ENCODE measurements at places on chromosomes 1 and 21.

GRCh38 chr1:216205176-216205575, 218.1 kb downstream of the USH2A start:
- no peak for DNase-seq

DNA sequence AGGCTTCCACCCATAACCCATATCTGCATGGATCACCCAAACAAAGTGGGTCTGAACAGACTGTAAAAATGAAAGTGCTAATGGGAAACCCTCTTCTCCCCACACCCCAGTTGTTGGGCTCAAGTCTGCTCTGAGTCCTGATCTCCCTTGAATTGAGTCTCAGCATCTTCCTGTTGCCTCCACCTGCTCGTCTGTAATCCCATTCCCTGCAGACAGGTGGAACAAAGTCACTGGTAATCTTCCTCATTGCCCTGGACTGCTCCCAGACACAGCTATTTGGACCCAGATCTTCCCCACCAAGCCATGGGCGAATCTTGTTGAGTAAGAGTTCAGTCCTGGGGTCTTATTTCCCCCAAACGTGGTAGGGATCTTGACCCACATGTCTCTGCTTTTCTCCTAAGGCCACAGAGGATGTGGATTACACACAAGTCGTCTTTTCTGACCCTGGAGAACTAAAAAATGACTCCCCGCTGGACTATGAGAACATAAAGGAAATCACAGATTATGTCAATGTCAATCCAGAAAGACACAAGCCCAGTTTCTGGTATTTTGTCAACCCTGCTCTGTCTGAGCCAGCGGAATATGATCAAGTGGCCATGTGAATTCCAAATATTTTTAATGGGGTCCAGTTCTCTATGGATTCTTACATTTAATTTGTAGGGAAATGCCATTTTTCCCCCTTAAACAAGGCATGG, 15.7 kb downstream of the AVPR1B start:
- DNase-seq: no peak

- no peak for DNase-seq
Observed at GRCh38 chr1:2045468-2046173, 4.6 kb upstream of the PRKCZ start.

DNA sequence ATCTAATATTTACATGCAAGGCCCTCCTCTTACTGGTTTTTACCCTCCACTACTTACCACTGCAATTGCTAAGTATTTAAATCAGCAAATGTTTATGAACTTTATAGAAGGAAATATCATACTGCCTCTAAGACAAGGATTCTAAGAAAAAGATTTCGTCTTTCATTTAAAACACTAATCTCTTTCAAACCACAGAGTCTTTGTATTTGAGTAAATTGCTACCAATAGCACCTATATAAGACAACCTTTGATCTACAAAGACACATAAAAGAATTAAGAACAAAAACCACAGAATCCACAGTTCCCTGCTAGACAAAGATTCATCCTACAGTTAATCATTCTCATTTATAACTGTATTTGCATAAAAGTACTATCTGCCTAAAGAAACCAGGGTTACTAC, 37.6 kb downstream of the RNF115 start:
- no peak for DNase-seq

GRCh38 chr21:44352253-44352860, 1.1 kb upstream of the TRPM2 start:
- no peak for DNase-seq

DNA sequence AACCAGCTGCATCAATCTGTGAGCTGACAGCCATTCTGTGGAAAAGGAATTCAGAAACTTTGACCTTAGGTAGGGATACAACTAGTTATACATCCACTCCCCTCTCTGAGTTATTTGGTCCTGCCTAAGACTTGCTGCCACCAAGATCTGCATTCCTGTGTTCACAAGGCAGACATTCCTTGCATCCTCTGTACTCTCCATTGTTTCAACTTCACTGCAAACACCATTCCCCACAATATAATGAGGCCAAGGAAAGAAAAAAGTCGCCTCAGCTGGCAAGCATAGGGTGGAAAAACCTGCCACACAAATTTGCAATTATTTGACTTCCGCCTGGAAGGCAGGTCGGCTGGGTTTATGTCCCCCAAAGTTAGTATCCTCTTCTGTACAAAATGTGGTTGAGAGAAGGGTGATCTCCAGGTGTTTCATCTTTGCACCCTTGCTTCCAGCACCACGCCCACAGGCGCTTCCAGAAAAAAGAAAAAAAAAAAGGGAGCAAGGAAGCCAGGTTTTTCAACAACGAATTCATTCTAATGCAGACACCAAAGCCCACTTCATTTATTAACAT, 676 bp upstream of the CTTNBP2NL start:
- no peak for DNase-seq

DNA sequence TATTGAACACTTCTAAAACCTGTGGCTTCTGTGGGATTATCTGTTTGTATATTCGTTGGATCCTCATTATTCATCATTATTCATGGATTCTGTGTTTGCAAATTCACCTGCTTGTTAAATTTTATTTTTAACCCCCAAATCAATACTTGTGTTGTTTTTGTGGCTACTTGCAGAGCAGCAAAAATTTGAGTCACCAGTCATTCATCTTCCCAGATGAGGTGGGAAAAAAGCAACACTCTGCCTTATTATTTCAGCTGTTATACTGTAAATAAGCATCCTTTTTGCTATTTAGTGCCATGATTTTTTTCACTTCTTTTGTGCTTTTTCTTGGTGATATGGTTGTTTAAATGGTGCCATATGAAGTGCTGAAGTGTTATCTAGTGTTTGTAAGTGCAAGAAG, 56.7 kb downstream of the RASAL2 start:
- DNase-seq: no peak

DNA sequence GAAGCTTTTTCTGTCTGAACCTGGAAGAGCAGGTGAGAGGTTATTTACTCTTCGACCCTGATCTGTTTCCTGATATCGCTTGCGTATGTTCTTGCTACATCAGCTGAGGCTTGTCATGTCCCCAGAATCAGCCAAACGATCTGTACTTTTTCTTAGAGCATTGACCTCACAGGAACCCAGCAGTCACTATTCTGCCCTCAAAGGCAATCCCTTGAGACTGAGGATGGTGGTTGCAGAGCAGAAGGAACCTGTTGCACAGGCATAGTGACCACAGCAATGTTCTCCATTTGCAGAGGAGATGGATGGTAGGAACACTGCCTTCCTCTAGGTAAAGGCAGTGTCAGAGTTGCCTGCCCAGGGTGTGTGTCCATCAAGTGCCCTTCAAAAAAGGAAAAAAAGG, 11.3 kb upstream of the LACTBL1 start:
- DNase-seq: no peak

GRCh38 chr1:148315071-148315811, 163.2 kb upstream of the NBPF11 start:
- no peak for DNase-seq

DNA sequence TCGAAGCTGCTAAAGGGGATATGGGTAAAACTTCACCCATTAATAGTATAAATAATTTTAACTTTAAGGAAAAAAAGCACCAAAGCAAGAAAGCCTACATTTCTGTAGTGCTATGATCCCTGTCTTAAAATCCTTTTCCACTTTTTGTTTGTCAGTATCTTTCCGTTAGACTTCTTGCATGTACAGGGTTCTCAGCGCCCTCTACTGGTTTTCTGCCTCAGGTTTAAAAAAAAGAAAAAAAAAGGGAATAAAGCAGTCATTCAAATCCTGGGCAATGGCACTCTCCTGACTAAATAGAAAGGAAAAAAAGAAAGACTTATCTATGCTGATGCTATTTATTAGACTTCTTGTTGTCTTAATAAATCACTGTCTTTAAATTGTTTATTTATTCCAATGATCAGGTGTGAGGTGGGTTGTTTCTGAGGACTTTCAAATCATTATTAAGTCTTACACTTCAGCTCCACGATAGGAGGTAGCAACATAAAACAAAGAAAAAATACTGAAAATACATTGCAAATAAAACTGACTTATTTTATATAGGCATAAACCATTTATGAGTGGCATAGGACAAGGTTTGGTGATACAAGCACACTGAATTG, 475.4 kb upstream of the NR5A2 start:
- DNase-seq: peak; percentile 36

GRCh38 chr1:40599926-40600325, 65.6 kb downstream of the RIMS3 start:
- DNase-seq: no peak

DNA sequence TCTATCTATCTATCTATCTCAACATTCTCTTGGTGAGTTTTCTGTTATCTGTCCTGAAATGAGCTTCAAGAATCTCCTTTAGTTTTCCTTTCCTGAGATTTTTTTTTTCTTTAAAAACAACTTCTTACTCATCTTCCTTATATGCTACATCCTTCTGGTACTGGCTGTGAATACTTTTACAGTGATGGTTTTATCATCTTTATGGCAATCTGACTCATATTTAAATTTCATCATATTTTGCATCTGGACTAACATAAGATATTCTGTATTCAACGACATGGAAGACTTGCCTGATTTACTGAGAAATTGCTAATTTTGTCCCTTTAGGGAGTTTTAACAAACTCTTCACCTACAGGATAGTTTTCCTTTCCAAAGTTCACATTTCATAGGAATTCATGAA, 33.0 kb downstream of the PDE4B start:
- no peak for DNase-seq

DNA sequence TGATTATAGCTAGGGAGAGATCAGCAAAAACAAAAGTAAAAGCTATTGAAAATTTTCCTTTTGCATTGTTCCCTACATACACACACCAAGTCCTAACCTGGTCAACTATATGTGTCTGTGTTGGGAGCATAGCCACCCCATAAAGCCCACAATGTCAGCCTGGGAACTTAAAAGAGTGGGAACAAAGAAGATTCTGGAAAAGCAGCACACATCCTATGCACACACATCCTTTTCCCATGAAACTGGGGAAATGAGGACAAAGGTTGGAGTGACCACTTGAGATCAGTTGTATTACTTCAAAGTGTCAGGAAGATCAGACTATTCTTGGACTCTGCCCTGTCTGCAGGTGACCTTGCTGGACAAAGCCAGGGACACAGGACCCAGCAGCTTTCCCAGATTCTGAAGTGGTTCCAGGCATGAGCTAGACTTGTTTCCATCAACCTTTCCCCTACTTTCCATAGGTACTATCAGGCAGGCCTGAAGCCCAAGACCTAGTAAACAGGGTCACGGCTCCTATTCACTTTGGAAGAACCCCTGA, 15.9 kb downstream of the TXNIP start:
- no peak for DNase-seq

- DNase-seq: no peak
Observed at GRCh38 chr1:188670837-188671236, 1806.8 kb downstream of the BRINP3 start.

GRCh38 chr1:1703796-1704195, 11.2 kb upstream of the SLC35E2B start:
- no peak for DNase-seq

DNA sequence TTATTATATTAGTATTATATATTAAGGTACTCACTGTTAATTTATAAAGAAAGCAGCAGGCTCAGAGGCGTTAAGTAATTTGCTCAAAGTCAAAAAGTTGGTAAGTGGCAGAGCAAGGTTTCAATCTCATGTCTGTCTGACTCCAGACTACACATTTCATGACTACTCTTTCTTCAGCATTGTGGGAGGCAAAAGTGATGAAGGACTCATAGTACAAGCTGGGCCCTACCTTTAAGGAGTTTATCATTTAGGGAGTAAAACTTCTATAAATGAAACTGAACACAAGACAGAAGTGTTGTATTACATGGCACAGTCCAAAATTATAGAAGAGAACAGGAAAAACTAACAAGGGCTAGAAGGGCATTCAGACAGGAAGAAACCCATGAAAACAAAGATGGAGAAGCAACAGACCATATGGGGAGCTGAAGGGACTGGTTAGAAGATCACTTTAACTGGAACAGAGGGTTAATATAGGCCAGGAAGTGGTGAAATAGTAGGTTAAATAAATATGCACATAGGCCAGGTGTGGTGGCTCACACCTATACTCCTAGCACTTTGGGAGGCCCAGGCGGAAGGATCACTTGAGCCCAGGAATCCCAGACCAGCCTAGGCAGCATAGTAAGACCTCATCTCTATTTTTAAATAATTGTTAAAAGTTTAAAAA, 11.5 kb downstream of the SORT1 start:
- DNase-seq: no peak

DNA sequence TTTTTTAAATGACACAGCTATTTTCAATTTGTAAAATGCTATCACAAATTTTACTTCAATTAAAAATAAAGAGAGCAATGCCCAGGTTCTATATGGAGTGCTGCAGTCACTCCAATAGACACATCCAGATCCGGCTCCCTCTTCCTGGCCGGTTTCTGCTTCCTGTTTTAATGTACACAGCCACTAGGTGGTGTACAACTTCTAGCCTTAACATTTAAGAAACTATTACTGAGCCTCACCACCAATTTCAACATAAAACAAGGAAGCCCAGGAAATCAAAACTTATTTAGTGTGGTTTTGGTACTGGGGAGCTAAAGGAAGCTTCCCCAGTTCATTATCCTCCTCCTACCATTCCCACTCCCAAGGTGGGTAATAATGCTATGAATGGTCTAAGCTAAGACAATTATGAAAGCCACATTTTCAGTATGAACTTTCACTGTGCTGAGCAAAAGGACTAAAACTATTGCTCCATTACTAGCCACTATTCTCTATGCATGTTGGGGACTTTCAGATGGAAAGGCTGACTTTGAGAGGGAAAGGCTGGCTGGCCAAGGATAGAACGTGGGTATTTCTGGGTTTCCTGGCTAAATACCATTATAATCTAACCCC, 25.5 kb upstream of the MTMR11 start:
- DNase-seq: peak; percentile 57

DNA sequence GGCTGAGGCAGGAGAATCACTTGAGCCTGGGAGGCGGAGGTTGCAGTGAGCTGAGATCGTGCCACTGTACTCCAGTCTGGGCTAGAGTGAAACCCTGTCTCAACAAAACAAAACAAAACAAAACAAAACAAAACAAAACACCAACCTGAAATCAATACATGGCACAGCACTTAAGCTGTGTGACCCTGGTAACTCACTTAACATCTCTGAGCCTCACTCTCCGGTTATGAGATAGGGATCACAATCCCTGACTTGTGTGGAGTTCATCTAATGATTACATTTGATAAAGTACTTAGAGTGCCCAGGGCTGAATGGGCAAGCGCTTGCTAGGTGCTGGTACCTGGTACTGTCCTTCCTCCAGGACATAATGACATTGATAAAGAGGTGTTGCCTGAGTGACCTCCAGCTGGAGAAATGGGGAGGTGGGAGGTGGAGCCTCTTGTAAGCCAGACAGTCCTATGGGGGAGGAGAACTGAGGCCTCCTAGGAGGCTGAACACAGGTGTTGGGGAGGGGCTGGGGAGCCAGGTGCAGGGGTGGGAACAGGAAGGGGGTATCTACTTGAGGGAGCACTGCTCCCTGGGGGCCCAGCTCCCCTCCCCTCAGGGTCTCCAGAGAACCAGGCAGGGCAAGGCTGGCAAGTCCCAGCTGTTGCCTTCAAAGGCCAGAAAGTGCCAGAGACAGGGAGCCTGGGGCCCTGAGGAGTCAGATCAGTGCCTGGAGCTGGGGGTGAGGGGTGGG, 17.9 kb downstream of the FOXO6 start:
- no peak for DNase-seq

GRCh38 chr1:192958871-192959270, 100.3 kb downstream of the UCHL5 start:
- no peak for DNase-seq

GRCh38 chr1:8238141-8239038, 79.5 kb upstream of the SLC45A1 start:
- no peak for DNase-seq

GRCh38 chr1:221723848-221724236, 18.0 kb downstream of the DUSP10 start:
- DNase-seq: no peak

GRCh38 chr1:210143465-210144062, 89.0 kb upstream of the SERTAD4 start:
- peak; percentile 64 for DNase-seq

GRCh38 chr1:193408782-193409293, 222.4 kb upstream of the B3GALT2 start:
- DNase-seq: no peak
